ENCODE measurements at places on chromosomes 11 and 22. TPM values are rescaled to one million over a fixed set of nuclear protein-coding genes. Genes with fewer than 3 reads are reported as not detected.

GRCh38 chr22:39317084-39317774 is 2.2 kb downstream of the RPL3 start:
- no peak for ATAC-seq

GRCh38 chr11:128547946-128548648 is 39.3 kb downstream of the ETS1 start:
- no peak for ATAC-seq

DNA sequence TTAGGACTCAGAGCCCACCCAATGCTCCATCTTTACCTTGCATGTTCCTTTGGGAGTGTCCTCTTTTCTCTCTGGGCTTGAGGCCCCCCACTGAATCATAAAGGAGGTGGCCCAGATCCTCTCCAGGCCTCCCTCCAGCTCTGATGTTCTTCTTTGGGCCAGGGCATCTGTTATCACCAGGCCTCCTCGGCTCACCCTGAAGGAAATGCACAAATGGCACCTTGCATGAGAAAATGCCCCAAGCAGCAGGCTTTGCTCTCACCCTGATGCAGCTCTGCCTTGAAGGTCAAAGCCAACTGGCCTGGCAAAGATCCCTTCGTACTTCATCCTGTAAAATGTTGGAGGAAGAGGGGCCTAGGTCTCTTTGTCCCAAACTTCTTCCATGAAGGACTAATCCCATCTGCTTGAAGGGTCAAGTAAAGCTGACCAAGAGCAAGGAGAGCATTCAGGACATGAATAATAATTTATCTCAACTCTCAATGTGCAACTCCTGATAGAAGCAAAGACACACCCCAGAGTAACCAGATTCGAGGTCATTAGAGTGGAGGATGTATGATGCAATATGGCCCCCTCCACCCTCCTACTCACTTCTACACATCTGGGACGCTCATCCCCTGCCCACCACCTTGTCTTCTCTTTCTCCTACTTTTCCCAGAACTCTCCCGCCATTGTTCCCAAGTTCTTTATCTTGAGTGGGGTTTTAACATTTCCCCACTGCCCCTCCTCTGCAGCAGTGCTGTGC is 9.5 kb downstream of the APOL6 start:
- ATAC-seq: no peak

GRCh38 chr11:12131943-12132789 is 21.8 kb downstream of the MICAL2 start:
- ATAC-seq: no peak

- no peak for ATAC-seq
These were observed 38.4 kb downstream of the GRK3 start for GRCh38 chr22:25602916-25603315.

DNA sequence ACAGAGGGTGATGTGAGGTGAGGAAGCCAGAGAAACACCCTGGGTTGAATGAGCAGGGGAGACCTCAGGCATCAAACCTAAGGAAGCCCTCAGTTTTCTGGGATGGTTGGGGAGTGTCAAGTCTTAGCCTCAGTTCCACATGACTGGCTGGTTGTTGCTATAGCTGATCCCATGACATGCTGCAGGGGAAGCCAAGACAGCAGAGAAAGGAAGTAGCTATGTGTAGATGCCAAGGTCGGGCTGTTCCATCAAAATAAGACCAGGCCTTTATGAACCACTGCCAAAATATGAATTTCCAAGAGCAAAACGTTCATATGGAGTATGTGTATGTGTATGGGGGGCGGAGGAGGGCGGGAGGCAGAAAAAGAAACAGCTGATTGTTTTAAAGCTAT is 11.6 kb downstream of the CD59 start:
- ATAC-seq: no peak

GRCh38 chr11:198236-198806 is 5.4 kb downstream of the SCGB1C1 start:
- ATAC-seq: no peak

The UPB1 gene
- total RNA-seq: 0.10 TPM

Data from motor neuron (in vitro differentiated cells).